ENCODE measurements at places on chromosomes 5 and 9. TPM values are rescaled to one million over a fixed set of nuclear protein-coding genes. Genes with fewer than 3 reads are reported as not detected.

DNA sequence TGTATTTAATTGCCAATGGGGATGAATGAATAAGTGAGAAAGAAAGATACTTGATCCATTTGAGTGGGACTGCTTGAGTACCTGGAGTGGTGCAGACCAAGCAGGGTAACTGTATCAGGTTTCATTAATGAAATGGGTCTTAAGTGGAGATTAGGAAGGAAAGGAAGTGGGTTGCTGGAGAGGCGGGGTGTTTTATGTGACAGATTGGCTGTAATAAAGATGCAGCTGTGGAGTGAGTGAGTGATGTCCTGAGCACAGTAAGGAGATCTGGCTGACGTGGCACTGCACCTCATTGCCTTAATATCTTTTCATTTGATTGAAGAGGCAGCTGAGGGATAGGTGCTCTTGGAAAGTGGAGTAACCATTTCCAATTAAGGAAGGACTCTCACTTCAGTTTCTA, 161.0 kb upstream of the CCDC152 start:
- no peak overlapping the region for H3K27ac ChIP-seq
- peaks cover 10% of the 10 kb centered on the region for H3K27me3 ChIP-seq
- no peak for DNase-seq
- no peak overlapping the region for H3K4me3 ChIP-seq
- no peaks in the 10 kb centered on the region for H3K36me3 ChIP-seq

- DNase-seq: no peak
- no peak overlapping the region for H3K27ac ChIP-seq
- H3K36me3 ChIP-seq: no peaks in the 10 kb centered on the region
- H3K27me3 ChIP-seq: no peaks in the 10 kb centered on the region
These were observed 18.1 kb downstream of the C1QTNF2 start for GRCh38 chr5:160352308-160352707.

- H3K4me1 ChIP-seq: peaks cover 44% of the 10 kb centered on the region
- no peak overlapping the region for H3K27ac ChIP-seq
- no peak overlapping the region for H3K4me3 ChIP-seq
- no peaks in the 10 kb centered on the region for H3K36me3 ChIP-seq
These were observed 149.3 kb upstream of the POU5F2 start for GRCh38 chr5:93890657-93891056.

- H3K4me3 ChIP-seq: no peak overlapping the region
- H3K4me1 ChIP-seq: no peaks in the 10 kb centered on the region
- H3K27ac ChIP-seq: no peak overlapping the region
These were observed 53.2 kb upstream of the SHISAL2B start for GRCh38 chr5:64637144-64637543.

GRCh38 chr9:2780846-2781245, 63.0 kb downstream of the PUM3 start:
- no peaks in the 10 kb centered on the region for H3K27me3 ChIP-seq
- H3K4me3 ChIP-seq: no peak overlapping the region
- H3K27ac ChIP-seq: no peak overlapping the region
- peaks cover 76% of the 10 kb centered on the region for H3K36me3 ChIP-seq
- H3K4me1 ChIP-seq: peaks cover 2% of the 10 kb centered on the region

DNA sequence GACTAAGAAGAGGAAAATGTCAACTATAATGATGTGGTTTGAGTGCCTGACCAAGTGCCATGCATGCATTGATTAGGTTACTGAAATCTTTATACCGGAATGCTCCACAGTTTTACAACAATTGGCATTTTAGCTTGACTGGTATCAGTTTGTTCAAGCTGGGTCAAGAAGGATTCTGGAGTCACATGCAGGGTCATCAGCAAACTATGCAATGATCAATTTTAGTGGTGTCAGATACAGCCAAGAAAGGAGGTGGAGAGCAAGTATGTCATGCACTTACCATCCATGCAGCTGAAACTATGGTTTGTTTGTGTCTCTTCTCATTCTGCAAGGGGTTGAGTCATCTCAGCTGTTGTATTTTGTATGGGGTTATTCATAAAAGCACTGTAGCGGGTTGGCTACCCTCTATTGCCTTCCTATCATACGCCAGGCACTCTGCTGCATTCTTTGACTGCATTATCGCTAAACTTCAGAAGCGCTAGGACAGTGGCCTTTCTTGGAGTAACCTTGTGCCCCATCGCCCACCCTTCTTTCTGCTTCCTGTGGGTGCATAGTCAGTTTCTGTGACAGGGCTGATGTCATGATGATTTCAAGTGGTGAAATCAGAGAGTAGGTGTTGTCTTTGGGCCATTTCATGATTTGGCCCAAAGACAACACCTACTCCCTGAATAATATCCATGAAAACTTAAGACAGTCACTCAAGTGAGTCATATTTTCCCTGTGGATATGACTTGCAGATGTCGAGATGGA, 145.4 kb downstream of the MTX3 start:
- H3K27me3 ChIP-seq: peaks cover 3% of the 10 kb centered on the region
- DNase-seq: no peak
- no peak overlapping the region for H3K27ac ChIP-seq
- no peak overlapping the region for H3K4me3 ChIP-seq

DNA sequence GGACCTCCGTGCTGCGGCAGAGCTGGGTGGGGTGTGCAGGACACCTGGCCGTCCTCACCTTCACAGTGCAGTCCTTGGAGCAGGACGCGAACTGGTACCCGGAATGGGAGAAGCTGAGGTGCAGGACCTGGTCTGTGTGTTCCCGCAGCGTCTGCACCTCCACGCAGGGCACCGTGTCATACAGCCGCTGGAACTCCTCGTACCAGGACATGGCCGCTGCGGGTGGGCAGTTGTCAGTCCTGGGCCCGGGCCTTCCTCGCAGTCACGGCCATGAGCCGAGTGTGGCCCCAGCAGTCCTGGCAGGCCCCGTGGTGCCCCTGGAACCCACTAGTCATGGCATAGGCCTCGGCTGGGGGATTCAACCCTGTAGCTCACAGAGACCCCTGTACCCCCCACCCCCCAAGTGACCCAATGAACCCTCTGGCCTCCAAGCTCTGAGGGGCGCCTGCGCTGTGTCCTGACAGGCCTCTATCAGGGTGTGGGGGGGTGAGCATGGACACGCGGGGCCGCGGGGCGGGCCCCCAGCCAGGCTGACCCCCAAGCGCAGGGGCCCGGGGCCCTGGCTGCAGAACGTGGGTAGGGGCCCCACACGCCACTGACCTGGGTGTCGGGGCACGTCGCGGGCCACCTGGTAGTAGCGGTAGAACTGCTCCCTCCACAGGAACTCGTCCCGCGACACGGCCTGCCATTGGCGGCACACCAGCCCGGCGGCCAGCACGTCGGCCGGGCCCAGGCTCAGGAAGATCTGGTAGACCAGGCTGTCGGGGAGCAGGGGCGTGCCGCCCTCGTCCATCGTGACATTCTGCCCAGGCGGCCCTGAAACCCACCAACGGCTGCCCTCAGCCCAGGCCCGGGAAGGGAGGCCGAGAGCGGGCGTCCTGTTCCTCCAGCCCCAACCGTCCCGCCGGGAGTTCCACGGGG, 987 bp downstream of the FBXW5 start:
- peak overlapping the region; percentile 87 for H3K4me3 ChIP-seq
- peaks cover 2% of the 10 kb centered on the region for H3K36me3 ChIP-seq
- H3K4me1 ChIP-seq: peaks cover 7% of the 10 kb centered on the region
- H3K27me3 ChIP-seq: no peaks in the 10 kb centered on the region

AGPAT2 gene
- 3.0 TPM for total RNA-seq

CA9 gene
- not detected for total RNA-seq

FSTL4 gene
- total RNA-seq: 1.5 TPM

WDR38 gene
- total RNA-seq: not detected

Measured in naive thymus-derived CD8-positive, alpha-beta T cell (primary cell).